ENCODE measurements at places on chromosomes 1 and 21.

DNA sequence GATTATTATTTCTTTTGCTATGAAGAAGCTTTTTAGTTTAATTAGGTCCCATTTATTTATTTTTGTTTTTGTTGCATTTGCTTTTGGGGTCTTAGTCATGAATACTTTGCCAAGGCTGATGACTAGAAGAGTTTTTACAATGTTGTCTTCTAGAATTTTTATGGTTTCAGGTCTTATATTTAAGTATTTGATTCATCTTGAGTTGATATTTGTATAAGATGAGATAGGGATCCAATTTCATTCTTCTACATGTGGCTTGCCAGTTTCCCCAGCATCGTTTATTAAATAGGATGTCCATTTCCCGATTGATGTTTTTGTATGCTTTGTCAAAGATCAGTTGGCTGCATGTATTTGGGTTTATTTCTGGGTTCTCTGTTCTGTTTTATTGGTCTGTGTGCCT is 8.5 kb upstream of the ACBD6 start:
- no peak for DNase-seq

DNA sequence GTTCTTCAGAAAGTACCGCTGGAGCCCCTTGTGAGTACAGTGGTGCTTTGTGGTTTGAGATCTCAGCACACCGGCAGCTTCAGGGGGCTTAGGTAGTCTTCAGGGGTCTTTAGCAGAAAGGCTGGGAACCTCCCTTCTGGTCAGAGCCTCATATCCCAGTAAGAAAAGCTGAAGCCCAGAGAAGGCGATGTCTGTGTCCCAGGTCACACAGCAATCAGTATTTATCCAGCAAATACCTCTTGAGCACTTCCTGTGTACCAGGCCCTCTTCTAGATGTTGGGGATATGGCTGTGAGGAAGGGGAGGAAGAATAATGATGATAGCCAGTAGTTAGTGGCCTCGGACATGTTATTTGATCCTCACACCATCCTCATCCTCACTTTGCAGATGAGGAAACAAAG is 14.3 kb downstream of the SERINC2 start:
- no peak for DNase-seq

DNA sequence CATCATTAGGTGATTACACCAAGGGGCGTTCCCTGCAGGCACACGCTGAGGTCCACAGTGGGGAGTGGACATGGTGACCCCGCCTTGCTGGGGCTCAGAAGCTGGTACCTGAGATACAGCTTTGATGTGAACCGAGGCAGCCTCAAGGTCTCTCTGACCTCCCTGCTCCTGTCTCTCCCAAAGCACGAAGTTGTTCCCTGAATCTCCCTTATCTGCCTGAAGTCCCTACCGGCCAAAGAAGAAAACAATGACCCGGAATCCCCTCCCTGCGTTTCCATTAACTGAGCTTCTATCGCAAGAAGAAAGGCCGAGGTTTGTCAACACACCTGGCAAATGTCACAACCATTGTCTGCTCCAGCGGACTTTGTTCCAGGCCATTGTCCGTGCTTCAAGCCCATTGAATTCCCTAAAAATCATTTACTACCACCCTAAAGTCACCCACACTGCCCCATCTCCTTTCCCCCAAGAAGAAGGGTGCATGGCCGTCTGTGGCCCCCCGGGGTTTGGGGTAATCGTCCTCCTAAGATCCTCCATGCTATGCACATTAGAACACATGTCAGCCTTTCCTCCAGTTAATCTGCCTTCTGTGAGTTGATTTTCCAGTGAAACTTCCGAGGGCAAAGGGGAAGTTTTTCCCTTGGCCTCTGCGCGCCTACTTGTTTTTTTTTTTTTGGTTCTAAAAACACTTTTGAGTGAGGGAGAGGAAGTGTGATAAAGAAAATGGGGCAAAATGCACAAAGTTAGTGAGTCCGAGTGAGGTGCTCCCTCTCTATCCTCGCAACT is 48.1 kb upstream of the COL18A1 start:
- no peak for DNase-seq

GRCh38 chr1:160078512-160079195 is 2.7 kb upstream of the KCNJ9 start:
- peak; percentile 8 for DNase-seq

DNA sequence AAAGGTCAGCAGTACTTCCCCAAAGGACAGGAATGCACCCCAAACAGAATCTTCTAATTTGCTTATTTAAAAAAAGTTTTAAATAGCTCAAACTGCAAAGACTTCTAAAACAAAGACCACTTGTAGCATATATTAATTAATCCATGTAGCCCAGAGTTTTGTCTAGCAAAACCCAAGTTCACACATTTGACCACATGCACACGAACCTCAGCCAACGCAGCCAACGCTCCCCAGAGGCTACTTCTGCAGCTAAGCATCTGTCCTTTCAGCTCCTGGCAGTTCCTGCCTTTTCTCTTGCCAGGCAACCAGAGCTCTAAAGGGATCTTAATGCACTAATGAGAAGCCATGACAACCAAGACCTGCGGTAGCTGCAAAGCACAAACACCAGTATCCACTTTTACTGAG is 89.6 kb downstream of the RERE start:
- no peak for DNase-seq

Data from HCEC 1CT (cell line).